ENCODE measurements at places on chromosomes 2 and 18. TPM values are rescaled to one million over a fixed set of nuclear protein-coding genes. Genes with fewer than 3 reads are reported as not detected.

Gene TMEM247
- polyA plus RNA-seq = not detected

Gene FSIP2
- polyA plus RNA-seq = 0.52 TPM

Gene VSNL1
- polyA plus RNA-seq = 1.1 TPM

Gene POTEC
- not detected for polyA plus RNA-seq

Gene SERPINB8
- 6.4 TPM for polyA plus RNA-seq

Gene GPR155
- polyA plus RNA-seq = 7.3 TPM

Gene FOXI3
- not detected for polyA plus RNA-seq

Gene EML6
- 1.4 TPM for polyA plus RNA-seq

Gene LCT
- polyA plus RNA-seq = not detected

Gene RSAD2
- polyA plus RNA-seq = 2.8 TPM

Gene KANSL1L
- 13.3 TPM for polyA plus RNA-seq

Gene FBXO41
- 1.0 TPM for polyA plus RNA-seq

Gene CTAGE1
- polyA plus RNA-seq = not detected

Gene COLEC11
- 23.1 TPM for polyA plus RNA-seq

Gene TDRD15
- polyA plus RNA-seq = not detected

Gene NEB
- polyA plus RNA-seq = 0.29 TPM

Gene SPDYA
- polyA plus RNA-seq = 0.04 TPM

Gene OTOF
- polyA plus RNA-seq = 0.10 TPM

Gene ALPI
- not detected for polyA plus RNA-seq

GRCh38 chr2:42602876-42603219 lies 34.4 kb downstream of the MTA3 start:
- no peak for DNase-seq

DNA sequence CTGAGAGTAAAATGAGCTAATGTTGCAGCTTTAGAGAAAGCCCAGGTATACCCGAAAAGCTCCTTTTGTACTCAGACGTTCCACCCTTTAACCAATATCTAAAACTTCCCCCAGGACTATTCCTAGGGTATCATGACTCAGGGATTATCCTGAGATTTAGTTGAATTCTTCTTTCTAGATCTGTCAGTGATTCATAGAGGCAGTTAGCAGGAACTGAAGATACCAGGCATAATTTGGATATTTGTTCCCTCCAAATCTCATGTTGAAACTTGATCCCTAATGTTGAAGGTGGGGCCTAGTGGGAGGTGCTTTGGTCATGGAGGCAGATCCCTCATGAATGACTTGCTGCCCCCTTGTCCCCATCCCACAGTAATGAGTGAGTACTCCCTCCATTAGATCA lies 161.2 kb upstream of the LRP1B start:
- no peak for DNase-seq

DNA sequence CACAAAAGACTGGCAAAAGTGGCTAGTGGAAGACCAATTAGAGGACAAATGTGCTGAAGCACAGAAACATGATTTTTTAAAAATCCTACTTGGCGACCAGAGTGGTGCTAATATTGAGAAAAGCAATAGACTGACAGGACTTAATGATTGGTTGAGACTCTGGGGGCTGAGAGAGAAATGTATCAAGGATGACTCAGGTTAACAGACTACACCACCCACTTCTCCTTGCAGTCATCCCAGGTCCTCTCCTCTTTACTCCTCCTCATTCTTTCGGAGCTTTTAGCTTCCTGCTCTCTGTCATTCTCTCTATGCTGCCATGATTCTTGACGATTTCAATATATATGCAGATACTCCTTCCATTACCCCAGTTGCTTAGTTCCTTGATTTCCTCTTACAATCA lies 54.6 kb upstream of the CYTIP start:
- no peak for DNase-seq

DNA sequence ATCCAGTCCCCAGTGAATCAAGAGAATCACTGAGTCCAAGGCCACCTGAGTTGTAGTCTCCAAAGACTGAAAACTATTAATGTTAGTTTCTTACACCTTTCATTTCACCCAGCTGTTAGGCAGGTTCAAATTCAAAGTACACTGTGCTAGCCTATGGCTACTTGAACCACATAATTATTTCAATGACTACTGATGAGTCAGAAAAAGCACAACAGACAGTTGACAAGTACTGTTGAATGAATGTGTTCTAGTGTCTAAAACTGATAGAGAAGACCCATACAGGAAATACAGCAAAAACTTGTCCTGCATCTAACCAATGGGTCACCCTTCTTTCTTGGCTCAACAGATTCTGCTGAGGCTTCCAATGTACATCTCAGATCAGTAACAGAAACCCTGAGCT lies 160.9 kb downstream of the MYO5B start:
- no peak for DNase-seq

DNA sequence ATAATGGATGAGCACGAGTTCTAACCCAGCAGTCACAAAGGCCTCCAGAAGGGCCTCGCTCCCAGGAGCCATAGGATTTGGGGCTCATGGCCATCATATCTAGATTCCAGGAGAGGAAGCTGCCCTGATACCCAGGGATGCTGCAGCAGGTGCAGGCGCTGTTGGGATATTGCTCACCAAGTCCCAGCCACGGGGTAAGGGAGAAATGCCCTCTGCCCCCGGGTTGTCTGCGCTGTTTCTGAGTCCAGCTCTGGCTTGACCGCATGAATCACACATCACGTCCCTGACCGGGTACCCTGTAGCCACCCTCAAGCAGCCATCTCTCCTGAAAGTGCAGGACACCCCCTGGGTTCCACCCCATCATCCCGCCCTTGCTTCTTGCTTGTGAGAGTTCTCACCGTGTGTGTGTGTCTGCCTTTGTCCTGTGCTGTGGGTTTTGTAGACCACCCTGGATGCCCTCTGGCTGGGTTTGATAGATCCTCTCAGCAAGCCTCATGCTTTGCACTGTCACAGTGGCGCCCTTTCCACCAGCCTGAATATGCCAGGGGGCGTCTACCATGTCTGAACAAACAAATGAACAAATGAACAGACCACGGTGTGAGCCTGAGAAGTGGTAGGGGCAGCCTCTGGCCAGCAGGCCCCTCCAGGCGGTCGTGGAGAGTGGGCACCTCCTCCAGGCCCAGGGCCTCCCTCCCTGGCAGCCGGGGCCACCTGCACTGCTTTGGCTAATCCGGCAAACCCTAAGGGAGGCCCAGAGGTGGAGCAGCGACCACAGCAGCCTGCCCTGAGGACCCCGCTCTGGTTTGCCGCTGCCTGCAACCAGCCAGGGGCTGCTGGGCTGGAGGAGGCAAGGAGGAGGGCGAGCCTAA lies 32.1 kb downstream of the ADRA2B start:
- DNase-seq = no peak

DNA sequence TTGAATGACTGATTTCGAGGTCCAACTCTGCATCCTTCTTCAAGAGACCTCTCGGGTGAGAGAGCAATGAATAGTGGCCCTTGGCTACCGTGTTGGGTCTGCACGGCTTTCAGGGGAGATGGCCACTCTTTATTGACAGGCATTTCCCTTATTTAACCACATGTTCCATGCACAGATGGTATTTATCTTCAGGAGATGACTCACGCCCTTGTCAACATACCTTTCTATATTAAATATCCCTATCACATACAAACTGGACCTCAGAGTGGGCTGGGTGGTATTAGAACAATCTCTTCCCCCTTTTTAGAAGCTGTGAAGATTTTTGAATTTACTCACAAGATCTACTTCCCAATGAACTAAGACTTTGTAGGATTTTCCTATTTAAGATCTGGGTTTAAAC lies 109.6 kb upstream of the CDC42EP3 start:
- no peak for DNase-seq

DNA sequence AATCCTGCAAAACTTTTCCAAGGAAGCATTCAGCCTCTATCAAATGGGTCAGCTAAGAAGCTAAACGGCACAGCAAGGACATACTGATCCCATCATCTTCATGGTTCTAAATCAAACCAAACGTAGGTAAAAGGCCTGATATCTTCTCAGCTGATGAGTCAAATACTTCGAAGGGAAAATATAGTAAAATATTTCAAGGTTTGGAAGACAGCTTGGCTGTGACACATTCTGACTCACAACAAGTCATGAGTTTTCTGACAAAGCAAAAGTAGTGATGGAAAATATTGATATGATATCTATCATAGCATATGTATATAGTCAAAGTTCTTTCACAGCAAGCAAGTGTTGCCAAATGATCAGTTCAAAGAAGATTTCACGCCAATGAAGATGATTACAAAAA lies 31.5 kb downstream of the DOCK10 start:
- DNase-seq = no peak

- no peak for DNase-seq
These were observed 99.9 kb downstream of the TRIB2 start for GRCh38 chr2:12816379-12817306.

- DNase-seq = no peak
These were observed 29.0 kb downstream of the PHLPP1 start for GRCh38 chr18:62744076-62744968.

GRCh38 chr2:48050711-48051110 lies 144.4 kb upstream of the FBXO11 start:
- no peak for DNase-seq

DNA sequence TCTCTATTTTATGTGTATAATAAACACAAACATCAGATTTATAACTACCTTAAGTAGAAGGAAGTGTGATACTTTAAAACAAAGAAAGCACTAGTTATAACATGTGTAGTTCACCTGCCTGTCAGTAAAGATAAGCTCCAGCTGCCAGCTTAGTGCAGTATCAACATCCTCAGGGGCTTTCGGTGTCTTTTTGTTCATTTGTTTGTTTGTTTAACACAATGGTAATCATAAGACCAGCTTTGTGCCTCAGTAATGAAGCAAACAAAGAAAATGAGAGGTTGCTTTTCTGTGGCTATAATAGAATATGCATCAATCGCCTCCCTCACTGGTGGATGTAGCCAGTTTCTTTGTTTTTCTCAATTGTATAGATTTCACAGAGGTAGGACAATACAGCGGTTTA lies 1499.0 kb upstream of the TMEFF2 start:
- DNase-seq = no peak

GRCh38 chr2:21267232-21267835 lies 143.6 kb downstream of the TDRD15 start:
- DNase-seq = no peak

- DNase-seq = no peak
These were observed 317.7 kb downstream of the LPIN1 start for GRCh38 chr2:12064153-12064552.

DNA sequence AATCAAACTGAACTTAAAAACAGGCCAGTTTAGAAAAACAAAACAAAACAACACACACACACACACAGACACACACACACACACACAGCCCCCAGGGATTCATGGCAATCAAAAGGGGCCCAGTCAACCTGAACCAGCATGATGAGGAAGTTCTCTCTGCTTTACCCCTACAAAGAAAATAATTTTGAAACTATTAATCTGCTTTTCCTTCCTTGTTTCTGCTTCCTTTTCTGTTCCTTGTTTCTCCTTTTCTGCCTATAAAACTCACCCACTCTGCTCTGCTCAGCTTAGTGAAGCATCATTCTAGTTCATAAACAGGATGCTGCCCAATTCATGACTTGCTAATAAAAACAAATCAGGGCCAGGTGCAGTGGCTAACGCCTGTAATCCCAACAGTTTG lies 203.1 kb downstream of the RAB3GAP1 start:
- no peak for DNase-seq

DNA sequence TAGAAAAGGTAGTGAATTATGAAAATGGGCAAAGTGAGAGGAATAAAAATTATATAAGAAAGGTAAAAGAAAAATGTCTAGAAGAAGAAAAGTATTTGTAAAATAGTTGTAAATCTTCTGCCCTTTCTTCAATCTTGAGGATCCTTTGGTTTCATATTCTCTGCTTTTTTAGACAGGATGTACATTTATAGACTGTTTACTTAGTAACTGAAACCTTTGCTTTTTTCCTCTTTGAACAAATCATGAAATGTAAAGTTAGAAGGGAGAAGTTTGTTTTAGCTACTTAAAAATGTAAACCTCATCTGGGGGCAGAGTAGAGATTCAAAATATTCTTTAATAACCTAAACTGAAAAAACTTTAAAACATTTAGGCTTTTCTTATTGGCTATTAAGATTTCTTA lies 150.4 kb upstream of the ITGA4 start:
- DNase-seq = no peak

- no peak for DNase-seq
These were observed 140.7 kb downstream of the RND3 start for GRCh38 chr2:150346806-150347205.

GRCh38 chr2:133138693-133139092 lies 429.6 kb downstream of the NCKAP5 start:
- DNase-seq = no peak

- no peak for DNase-seq
These were observed 36.4 kb upstream of the PHLPP1 start for GRCh38 chr18:62678847-62679485.

DNA sequence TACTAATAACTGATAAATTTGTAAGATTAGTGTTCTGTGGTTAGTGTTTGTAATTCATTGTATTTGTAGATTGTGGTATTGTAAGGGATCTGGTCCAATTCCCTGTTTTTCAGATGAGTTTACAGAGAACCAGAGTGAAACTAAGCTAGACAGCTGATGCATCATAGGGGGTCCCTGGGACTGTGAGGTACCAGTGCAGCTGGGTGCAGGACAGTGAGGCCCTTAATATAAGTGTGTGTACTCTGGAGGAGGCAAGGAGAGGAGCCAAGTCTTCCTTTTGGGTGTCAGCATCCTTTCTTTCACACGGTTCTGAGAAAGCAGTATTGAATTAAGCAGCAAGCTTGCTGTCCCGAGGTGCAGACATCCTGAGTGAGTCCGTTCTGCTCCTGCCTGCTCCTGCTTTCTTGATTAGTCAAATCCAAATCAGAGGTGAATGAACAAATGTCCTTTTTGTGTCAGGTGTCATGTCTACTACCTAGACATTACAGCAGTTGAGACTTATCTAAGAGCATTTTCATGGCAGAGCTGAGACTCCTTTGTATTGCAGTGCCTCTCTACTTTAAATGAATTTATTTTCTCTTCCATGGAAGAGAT lies 194.9 kb downstream of the MCFD2 start:
- DNase-seq = no peak

DNA sequence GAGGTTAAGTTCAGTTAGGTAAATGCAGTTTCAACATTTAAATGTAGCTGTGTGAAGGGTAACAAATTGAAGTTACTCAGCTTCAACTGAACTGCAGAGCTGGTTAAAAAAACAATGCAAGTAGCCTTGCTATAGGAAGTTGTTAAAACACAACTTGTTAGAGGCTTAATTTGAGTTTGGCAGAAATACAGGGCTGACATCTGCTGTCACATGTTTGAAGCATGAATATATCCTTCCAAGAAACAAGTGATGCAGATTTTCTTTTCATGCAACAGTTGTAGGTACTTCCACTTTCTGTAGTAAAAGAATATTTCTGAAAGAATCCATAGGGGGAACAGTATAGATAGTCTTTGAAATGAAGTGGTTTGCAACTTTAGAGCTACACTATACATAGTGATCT lies 208.7 kb upstream of the RASGRP3 start:
- no peak for DNase-seq

DNA sequence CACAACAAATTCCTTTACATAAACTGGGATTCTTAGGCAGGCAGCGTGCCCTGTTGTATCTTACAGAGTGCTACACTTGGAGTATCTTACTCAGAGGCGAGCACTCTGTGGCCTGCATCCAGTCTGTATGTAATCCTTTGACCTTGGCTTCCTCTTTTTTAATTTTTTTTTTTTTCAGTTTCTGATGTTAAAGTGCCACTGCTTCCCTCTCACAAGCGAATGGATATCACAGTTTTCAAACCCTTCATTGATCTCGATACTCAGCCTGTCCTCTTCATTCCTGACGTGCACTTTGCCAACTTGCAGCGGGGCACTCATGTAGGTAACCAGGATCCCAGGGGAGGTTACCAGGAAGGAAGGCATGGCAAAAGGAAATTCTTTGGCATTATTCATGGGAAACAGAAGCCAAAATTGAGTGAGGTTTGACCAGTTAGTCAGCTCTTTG lies 40.4 kb downstream of the GRHL1 start:
- no peak for DNase-seq
